ENCODE measurements at places on chromosomes 2 and 18. TPM values are rescaled to one million over a fixed set of nuclear protein-coding genes. Genes with fewer than 3 reads are reported as not detected.

The C2orf81 gene
- 5.6 TPM for polyA plus RNA-seq

GRCh38 chr2:174153757-174154680, 94.3 kb downstream of the OLA1 start:
- DNase-seq: no peak

The HJURP gene
- 25.7 TPM for polyA plus RNA-seq

DNA sequence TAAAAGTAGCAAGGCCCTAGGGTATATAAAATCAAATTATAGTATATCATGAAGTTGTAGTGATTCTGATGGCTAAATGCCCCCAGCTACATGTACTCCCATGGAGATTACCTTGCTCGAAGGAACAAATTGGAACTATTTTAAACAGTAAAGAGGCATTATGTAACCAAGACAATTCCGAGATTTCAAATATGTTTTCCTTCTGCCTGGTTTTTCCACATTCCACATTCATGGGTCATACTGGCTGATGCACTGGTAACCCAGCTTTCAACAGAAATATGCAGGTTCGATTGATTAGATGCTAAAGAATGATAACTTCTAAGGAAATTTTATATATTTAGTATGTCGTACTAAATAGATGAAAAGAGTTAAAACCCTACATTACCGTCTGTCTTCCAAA, 62.3 kb upstream of the MGAT4A start:
- DNase-seq: no peak

DNA sequence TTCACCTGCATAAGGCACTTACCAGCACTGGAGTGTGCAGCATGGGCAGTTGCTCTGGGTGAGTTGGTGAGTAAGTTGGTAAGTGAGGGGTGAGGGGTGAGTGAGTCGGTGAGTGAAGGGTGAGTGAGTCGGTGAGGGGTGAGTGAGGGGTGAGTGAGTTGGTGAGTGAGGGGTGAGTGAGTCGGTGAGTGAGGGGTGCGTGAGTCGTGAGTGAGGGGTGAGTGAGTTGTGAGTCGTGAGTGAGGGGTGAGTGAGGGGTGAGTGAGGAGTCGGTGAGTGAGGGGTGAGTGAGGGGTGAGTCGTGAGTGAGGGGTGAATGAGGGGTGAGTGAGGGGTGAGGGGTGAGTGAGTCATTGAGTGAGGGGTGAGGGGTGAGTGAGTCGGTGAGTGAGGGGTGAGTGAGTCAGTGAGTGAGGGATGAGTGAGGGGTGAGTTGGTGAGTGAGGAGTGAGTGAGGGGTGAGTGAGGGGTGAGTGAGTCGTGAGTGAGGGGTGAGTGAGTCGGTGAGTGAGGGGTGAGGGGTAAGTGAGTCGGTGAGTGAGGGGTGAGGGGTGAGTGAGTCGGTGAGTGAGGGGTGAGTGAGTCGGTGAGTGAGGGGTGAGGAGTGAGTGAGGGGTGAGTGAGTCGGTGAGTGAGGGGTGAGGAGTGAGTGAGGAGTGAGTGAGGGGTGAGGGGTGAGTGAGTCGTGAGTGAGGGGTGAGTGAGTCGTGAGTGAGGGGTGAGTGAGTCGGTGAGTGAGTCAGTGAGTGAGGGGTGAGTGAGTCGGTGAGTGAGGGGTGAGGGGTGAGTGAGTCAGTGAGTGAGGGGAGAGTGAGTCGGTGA, 17.1 kb downstream of the THAP4 start:
- no peak for DNase-seq

The GALNT5 gene
- polyA plus RNA-seq: 0.43 TPM

The KLHL30 gene
- 0.41 TPM for polyA plus RNA-seq

- no peak for DNase-seq
Measured at GRCh38 chr2:217876253-217876570, 126.6 kb downstream of the TNS1 start.

- no peak for DNase-seq
Measured at GRCh38 chr2:62774555-62775366, 69.2 kb downstream of the EHBP1 start.

The HOXD3 gene
- 30.9 TPM for polyA plus RNA-seq

DNA sequence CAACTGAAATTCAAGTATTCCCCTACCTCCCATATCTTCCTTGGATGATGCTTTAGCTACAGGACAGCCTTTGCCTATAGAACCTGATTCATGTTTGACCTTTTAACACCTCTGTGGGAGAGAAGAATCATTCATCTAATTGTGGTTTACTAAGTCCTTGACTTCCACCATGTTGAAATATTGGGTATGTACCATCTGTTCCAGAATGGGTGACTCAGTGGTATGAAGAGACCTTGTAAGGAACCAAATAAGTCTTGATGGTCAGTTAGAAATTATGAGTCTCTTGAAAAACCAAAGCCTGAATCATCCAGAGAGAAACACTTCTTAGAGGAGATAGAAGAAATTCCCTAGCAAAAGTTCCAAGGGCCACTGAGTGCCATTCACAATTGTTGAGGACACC, 27.5 kb downstream of the STAMBP start:
- DNase-seq: no peak

The SALL3 gene
- polyA plus RNA-seq: 11.2 TPM

The MFSD2B gene
- 3.7 TPM for polyA plus RNA-seq

DNA sequence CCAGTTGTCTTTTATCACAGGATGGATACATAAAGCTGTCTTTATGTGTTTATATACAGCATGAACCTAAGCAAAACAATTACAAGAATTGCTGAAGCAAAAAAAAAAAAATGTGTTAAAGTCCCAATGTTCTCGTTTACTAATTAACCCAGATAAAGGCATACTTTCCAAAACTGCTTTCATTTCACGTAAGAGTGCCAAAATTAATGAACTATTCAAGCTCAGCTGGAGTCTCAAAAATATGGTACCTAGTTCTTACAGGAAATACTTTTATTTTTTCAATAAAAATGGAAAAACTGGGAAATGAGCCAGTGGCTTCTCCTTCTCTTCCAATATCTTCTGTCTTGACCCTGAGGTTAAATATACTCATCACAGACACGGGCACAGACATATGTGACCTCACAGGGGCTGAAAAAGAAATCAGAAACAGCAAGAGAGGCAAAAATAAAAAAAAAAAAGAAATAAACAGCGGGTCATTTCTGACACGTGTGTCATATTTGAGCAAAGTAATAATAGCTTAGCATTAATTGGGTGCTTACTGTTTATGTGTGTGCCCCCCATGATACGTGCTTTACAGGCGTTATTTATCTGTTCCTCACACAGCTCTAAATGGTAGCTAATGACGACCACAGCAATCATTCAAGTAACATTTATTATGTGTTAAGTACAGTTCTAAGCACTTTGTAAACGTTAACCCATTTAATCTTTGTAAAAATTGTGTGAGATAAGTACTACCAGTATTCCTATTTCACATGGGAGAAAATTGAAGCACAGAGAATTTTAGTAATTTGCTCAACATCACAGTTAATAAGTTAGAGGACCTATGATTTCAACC, 158.0 kb upstream of the MMADHC start:
- no peak for DNase-seq

- DNase-seq: no peak
Measured at GRCh38 chr2:231648579-231649174, 56.0 kb downstream of the TEX44 start.

DNA sequence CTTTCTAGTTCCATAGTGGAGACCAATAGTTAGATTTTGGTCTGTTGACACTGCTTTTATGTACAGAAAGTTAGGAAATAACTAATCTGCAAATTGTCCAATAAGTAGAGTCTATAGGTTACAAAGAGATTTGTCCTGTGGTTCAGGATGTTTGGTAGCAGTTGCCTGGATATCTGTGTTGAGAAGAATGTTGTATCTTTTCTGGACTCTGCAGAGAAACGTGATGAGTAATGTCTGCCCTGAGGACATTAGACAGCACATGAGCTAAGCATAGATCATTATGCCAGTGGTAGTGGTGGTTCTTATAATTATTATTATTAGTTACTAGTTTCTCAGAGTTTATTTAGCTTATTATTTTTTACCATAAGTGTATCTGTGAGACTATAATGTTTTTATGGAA, 65.8 kb downstream of the ANKRD62 start:
- no peak for DNase-seq

The ALPP gene
- 0.09 TPM for polyA plus RNA-seq

DNA sequence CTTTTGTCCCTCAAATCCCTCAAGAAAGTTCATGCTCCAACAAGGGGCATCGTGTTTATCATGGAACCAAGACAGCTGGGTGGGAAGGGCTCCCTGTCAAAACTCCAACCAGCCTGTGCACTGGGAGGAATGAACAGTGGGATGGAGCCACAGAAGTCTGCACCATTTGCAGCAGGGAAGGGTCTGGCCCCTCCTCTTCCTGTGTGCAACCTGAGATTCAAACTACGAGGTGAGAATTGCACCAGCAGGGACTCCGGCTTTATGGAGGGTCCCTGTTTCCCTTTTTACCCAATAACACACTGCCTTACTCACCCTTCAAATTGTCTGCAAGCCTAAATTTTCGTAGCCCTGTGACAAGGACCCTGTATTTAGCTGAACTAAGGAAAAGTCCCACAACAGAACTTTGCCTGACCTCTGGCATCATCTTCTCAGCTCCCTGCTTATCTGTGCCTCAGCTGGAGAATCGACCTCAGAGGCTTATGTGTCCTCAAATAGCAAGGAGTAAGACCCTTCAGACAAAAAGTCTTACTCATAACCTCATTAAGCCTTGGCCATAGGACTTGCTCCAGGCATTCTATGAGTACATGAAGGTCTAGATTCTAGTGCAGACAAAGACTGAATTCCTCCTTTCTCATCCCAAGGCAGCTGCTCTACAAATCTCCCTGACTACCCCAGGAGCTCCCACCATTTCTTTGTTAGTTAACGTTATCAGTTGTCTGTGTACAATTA, 178.3 kb upstream of the SERPINE2 start:
- DNase-seq: no peak

The ELOA2 gene
- polyA plus RNA-seq: 0.03 TPM

DNA sequence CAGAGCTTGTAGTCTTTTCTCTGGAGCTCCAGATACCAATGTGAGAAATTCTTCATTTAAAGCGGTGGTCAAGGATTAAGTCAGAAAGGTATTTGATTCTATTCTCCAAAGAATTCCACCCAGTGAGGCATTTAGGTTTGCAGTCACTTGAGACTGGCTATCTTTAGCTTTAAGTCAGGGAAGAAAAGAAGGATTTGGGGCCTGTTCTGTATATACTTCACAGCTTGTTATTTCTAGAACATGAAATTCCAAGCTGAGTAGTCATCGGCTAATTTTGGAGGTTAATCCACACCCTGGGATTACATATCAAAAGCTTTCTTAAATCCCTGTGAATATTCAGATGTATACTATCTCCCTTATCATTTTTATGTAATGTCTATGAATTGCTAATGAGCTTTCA, 39.4 kb downstream of the MYOM1 start:
- no peak for DNase-seq

GRCh38 chr2:238695538-238695937, 152.3 kb upstream of the TWIST2 start:
- DNase-seq: no peak

The RND3 gene
- polyA plus RNA-seq: 55.5 TPM

GRCh38 chr2:235333076-235333475, 160.8 kb upstream of the AGAP1 start:
- DNase-seq: no peak

DNA sequence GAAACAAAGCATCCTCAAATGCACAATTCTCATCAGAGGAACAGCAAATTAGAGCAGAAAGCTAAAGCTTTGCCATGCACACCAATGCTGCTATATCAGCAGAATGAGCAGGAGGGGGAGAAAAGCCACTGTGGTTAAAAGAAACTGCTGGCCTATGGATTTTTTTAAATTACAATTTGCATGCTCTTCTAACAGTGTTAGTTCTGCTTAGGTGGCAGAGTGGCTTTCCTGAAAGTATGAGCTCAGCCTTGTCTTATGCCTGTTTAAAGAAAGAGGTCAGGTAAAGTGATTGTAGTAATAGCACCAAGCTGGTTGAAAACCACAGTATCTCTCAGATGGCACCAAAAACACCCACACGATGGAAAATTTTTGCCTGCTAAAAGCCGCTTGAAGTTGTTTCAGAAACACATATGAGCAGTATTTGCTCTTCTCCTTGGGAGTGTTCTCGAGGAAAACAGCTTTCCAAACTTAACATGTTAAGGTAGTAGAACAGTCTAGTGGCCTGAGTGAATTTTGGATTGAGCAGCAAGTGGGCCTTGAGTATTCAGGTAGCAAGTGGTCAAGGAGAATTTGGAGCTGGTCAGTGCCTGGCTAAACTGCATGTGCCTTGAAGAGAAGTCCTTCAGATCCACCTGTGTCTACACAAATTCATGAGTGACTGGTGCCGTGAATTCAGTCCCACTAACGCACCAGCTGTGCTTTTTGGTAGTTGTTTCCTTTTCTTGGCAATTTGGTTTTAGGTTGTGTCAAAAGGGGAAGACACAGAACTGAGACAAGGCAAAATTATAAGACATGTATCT, 19.6 kb upstream of the NDUFV2 start:
- no peak for DNase-seq

The NR4A2 gene
- 2.8 TPM for polyA plus RNA-seq

The CRYBA2 gene
- polyA plus RNA-seq: not detected

DNA sequence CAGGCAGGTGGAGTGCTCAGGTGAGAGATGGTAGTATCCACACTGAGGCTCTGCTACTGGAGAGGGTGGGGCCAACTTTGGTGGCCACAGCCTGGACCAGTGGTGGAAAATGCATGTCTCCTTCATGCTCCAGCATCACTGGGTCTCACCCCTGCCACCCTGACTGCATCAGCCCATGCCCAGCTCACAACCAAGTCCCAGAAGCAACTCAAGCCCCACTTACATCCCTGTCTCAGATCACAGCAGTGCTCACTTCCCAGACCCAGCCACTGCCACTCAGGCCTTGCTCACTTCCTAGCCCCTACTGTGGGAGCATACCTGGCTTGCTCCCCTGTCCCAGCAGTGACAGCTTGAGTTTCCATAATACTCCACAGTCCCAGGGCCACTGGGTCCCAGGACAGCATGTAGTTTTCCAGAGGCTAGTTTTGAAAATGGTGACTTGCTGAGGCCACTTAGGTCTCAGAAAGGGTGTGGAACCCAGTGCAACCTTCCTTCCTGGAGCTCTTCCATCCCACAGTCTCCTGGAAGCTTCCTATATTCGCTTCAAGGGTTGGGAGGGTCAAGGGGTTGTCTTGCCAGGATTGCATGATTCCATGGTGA, 58.8 kb downstream of the GPC1 start:
- DNase-seq: no peak

The GMPPA gene
- 41.9 TPM for polyA plus RNA-seq

DNA sequence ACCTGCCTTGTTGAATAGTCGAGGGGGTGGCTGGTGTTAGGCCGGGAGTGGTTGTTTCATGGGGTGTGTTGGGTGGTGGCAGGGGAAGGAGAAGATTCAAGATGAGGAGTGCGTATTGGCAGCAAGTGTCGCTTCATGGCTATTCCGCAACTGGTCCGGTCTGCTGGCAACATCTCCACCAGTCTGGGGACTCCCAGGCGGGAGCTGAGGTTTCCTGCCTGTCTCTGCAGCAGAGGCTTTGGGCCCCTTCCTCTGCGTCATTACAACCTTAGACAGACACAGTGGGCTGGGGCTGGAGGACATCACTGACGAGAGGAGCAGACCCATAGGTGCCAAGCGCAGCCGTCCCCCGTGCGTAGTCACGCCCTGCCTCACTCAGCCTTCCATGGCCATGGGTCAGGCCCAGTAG, 64.0 kb upstream of the MCFD2 start:
- DNase-seq: no peak

GRCh38 chr2:42566025-42566424, 2.4 kb upstream of the MTA3 start:
- no peak for DNase-seq

GRCh38 chr2:77398970-77399600, 123.1 kb downstream of the LRRTM4 start:
- DNase-seq: no peak

The KIF3C gene
- 16.8 TPM for polyA plus RNA-seq

All from left renal cortex interstitium (tissue), 4 donors.